HFF-Myc (cell line): ENCODE measurements at places on chromosomes 2 and 18.

DNA sequence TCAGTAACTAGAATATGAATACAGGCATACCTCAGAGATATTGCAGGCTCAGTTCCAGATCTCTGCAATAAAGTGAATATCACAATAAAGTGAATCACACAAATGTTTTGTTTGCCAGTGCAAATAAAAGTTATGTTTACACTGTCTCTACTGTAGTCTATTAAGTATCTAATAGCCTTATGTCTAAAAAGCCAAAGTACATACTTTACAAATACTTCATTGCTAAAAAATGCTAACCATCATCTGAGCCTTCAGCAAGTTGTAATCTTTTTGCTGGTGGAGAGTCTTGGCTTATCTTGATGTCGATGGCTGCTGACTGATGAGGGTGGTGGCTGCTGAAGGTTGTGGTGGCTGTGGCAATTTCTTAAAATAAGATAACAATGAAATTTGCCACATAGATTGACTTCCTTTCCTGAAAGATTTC lies 159.4 kb downstream of the MYO1B start:
- no peak for DNase-seq

DNA sequence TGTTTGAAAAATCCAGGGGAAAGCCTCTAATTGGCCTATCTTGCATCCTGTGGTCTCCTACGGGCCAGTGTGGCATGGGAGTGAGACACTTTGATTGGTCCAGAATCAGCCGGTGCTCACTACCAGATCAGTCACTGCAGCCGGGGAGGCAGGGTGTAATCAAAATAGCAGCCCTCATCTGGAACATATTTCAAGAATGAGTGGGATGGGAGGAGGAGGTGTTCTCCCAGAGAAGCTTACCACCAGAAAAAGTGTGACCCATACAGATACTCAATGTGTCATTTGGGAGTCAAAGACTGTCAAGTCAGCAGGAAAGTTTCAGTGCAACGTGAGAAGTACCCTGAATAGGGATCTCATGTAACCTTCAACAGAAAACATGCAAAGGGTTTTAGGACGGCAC lies 393.9 kb upstream of the SLC14A2 start:
- peak; percentile 9 for DNase-seq

- DNase-seq: no peak
These were observed 82.9 kb downstream of the ACTR3 start for GRCh38 chr2:113972766-113973165.

DNA sequence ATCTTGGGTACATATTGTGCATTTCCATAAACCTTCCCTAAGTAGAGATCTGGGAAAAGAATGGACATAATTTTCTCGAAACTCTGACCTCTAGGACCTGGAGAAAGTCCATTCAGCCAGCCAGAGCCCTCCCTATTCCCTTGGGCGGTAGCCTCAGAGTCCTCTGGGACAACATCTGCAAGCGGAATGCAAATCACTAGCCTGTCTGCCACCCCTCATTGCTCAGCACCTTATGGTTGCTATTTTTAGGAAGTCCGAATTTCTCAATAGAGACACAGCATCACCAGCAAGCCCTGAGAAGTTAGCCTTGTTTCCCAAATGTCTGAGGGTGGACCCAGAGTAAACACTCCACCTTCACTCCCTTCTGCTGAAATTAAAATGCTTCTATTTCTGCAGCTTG lies 17.6 kb upstream of the CD28 start:
- no peak for DNase-seq

DNA sequence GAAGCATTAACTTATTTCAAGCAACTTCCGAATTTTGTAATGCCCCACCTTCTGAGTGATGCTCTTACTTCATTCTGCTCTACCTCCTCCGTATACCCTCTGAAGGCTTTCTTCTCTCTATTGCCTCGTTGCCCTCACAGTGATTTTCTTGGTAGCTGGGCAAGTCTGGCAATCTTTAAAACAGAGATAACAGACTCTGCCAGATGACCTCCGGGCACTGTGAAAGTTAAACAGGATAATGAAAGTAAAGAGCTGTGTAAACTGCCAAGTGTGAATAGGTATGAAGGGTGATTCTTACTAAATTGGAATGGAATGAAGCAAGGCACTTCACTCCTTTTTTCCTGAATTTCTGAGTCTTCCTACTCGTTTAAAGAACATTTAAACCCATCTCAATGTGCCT lies 207.3 kb upstream of the GYPC start:
- DNase-seq: no peak

DNA sequence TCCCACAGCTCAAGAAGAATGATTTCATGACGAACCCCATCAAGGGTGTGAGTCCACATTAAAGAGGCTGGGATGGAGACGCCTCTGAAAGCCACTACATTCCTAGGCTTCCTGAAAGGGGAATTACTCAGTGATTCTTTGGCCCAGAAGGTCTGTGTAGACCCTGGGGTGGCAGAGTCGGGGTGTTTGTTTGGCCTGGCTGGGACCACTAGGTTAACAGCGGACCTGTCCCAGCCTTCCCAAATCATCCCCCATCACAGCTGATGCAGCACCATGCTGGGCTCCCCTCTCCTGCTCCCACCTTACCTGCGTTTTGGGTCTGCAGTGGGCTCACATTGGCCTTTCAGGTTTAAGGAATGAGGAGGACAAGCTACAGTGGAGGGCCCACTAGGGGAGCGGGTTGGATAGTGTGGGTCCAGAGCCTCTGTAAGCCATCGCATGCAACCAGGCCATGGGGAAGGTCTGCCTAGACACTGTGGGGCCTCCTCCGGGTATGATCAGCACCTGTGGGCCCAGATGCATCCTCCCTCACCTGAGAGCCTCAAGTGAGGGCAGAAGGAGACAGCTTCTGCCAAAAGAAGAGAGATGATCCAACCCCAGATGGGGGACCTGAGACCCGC lies 16.2 kb downstream of the DIPK1C start:
- DNase-seq: no peak

- no peak for DNase-seq
These were observed 695.8 kb downstream of the RNF144A start for GRCh38 chr2:7612969-7613368.
